ENCODE measurements at places on chromosomes 3 and 15. TPM values are rescaled to one million over a fixed set of nuclear protein-coding genes. Genes with fewer than 3 reads are reported as not detected.

Gene C2CD4B
- 1.3 TPM for total RNA-seq

Gene SERINC4
- total RNA-seq, result not detected

Gene ZNF860
- total RNA-seq, result 0.39 TPM

Gene LDHAL6B
- total RNA-seq, result not detected

Gene SLC6A11
- total RNA-seq, result 0.09 TPM

Gene GP9
- total RNA-seq, result not detected

DNA sequence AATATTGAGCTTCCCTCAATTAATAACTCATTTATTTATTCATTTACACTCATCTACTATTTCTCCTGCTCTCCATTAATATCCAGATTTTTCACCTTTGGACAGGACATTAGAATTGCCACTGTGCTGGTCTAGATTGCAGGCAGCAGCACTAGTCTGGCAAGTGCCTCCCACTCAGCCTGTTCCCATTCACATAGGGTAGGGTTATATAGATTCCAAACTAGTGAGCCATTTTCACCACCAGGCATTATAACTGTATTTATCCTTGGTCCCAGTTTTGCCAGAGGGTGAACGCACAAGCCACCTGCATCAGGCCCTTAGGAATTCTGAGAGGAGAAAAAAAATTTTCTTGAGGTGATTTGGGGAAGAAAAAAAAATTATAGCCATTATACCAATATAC, 44.5 kb downstream of the ANAPC13 start:
- H3K27me3 ChIP-seq, result no peaks in the 10 kb centered on the region
- no peaks in the 10 kb centered on the region for H3K36me3 ChIP-seq
- H3K4me1 ChIP-seq, result peaks cover 10% of the 10 kb centered on the region
- H3K27ac ChIP-seq, result no peak overlapping the region

GRCh38 chr3:8113626-8114025, 388.0 kb upstream of the LMCD1 start:
- H3K36me3 ChIP-seq, result no peaks in the 10 kb centered on the region
- no peak overlapping the region for H3K4me3 ChIP-seq
- H3K27me3 ChIP-seq, result no peaks in the 10 kb centered on the region
- no peak overlapping the region for H3K27ac ChIP-seq
- DNase-seq, result no peak

DNA sequence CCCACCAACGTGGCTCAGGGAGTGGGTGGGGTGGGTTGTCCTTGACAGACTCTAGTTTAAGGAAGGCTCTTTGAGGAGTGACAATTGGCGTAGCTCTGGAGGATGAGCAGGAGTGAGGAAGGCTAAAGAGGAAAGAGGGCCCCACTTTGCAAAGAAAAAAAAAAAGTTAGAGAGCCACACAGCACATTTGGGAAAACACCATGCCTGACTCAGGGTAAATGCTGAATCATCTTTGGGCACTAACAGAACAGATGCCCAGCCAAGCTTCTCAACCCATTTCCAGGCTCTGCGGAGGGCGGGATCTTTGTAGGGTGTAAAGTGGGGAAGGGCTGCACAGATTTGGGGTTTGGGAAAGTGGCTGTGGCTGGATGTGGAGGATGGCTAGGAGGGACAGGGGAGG, 179.1 kb upstream of the RGMA start:
- H3K27ac ChIP-seq, result no peak overlapping the region
- no peaks in the 10 kb centered on the region for H3K4me1 ChIP-seq
- no peaks in the 10 kb centered on the region for H3K27me3 ChIP-seq
- no peak for DNase-seq
- H3K36me3 ChIP-seq, result no peaks in the 10 kb centered on the region

- no peak overlapping the region for H3K27ac ChIP-seq
- H3K4me3 ChIP-seq, result no peak overlapping the region
- no peaks in the 10 kb centered on the region for H3K4me1 ChIP-seq
- H3K27me3 ChIP-seq, result no peaks in the 10 kb centered on the region
- H3K36me3 ChIP-seq, result no peaks in the 10 kb centered on the region
- no peak for DNase-seq
Measured at GRCh38 chr3:184908859-184909258, 96.9 kb downstream of the VPS8 start.

DNA sequence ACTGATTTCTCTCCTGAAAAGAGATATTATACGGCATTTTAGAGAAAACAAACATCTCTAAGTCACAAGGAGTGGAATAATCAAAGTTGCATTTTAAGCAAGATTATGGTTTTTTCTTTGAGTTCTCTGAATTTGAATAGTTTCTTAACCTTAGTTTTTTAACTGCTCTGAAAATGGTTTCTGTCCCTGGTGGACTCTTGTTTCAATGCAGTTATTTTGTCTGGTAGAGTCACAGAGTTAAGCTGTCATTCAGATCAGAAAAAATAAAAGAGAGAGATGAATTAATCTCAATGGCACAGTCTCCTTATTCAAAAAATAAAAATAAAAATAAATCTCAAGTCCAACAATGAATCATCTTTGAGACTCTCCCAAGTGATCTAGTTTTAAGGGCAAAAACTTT, 19.0 kb downstream of the AGTR1 start:
- H3K27me3 ChIP-seq, result no peaks in the 10 kb centered on the region
- DNase-seq, result no peak
- H3K4me1 ChIP-seq, result no peaks in the 10 kb centered on the region
- H3K36me3 ChIP-seq, result no peaks in the 10 kb centered on the region
- no peak overlapping the region for H3K27ac ChIP-seq
- no peak overlapping the region for H3K4me3 ChIP-seq

GRCh38 chr15:25515633-25516032, 76.8 kb upstream of the UBE3A start:
- H3K27me3 ChIP-seq, result no peaks in the 10 kb centered on the region
- DNase-seq, result no peak
- H3K27ac ChIP-seq, result no peak overlapping the region
- no peak overlapping the region for H3K4me3 ChIP-seq
- H3K4me1 ChIP-seq, result no peaks in the 10 kb centered on the region
- no peaks in the 10 kb centered on the region for H3K36me3 ChIP-seq

DNA sequence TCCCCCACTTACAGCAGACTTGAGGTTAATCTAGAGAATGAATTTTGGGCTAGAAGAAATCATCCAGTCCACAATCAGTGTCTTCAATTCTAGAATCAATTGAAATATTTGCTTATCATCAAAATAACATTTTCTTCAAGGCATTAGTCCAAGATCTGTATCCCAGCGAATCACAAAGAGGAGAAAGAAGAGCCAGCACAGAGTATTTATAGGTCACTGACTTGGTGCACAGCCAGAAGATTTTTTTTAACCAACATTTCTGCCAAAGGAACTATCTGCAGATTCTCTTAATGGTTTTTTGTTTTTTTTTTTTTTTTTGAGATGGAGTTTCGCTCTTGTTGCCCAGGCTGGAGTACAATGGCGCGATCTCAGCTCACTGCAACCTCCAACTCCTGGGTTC, 178.2 kb downstream of the TNIK start:
- no peak overlapping the region for H3K27ac ChIP-seq
- H3K4me3 ChIP-seq, result no peak overlapping the region
- no peak for DNase-seq
- H3K27me3 ChIP-seq, result no peaks in the 10 kb centered on the region
- H3K4me1 ChIP-seq, result no peaks in the 10 kb centered on the region
- H3K36me3 ChIP-seq, result no peaks in the 10 kb centered on the region

DNA sequence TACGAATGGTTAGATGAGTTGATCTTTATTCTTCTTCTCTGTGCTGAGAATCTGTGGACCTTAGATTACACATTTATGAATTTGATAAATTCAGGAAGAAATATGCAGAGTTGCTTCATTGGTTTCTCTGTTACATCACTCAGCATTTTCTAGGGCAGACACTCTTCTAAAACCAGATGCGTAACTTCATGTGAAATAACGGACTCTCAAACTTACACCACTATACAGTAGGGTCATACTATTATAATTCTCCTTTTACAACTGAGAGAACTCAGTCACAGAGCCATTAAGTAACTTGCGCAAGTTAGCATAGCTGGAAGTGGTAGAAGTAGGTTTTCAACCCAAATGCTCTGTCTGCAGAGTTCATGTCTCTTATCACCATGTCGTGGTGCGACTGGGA, 5.7 kb downstream of the TMEM207 start:
- H3K4me1 ChIP-seq, result no peaks in the 10 kb centered on the region
- H3K4me3 ChIP-seq, result no peak overlapping the region
- H3K27me3 ChIP-seq, result no peaks in the 10 kb centered on the region
- no peak overlapping the region for H3K27ac ChIP-seq
- no peaks in the 10 kb centered on the region for H3K36me3 ChIP-seq
- no peak for DNase-seq

- no peak for DNase-seq
- no peaks in the 10 kb centered on the region for H3K4me1 ChIP-seq
- no peaks in the 10 kb centered on the region for H3K27me3 ChIP-seq
- H3K4me3 ChIP-seq, result no peak overlapping the region
- no peaks in the 10 kb centered on the region for H3K36me3 ChIP-seq
- no peak overlapping the region for H3K27ac ChIP-seq
Measured at GRCh38 chr15:39191871-39192291, 389.0 kb upstream of the THBS1 start.

- no peak overlapping the region for H3K4me3 ChIP-seq
- H3K27ac ChIP-seq, result no peak overlapping the region
- H3K27me3 ChIP-seq, result no peaks in the 10 kb centered on the region
- no peaks in the 10 kb centered on the region for H3K4me1 ChIP-seq
- H3K36me3 ChIP-seq, result no peaks in the 10 kb centered on the region
Measured at GRCh38 chr15:35450492-35450891, 95.5 kb downstream of the DPH6 start.

DNA sequence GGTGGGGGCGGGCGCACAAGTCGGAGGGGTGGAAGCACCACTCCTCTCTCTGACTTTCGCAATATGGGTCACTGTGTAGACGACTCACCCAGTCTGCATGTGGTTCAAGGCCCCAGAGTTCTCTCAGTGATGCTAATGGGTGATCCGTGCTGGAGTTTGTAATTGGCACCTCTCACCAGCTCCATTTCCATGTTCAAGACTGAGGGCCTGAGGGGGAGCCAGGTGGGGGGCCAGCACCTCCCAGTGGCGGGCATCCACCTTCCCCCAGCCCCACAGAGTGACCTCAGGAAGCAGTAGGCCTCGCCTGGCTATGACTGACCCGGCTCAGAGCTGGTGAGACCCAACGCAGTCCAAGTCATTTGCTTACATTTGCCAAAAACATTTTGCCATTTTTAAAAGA, 230.0 kb upstream of the ST8SIA2 start:
- H3K4me1 ChIP-seq, result peaks cover 7% of the 10 kb centered on the region
- H3K27me3 ChIP-seq, result no peaks in the 10 kb centered on the region
- no peak overlapping the region for H3K27ac ChIP-seq
- H3K4me3 ChIP-seq, result no peak overlapping the region

- H3K36me3 ChIP-seq, result no peaks in the 10 kb centered on the region
- no peaks in the 10 kb centered on the region for H3K27me3 ChIP-seq
- no peaks in the 10 kb centered on the region for H3K4me1 ChIP-seq
- no peak for DNase-seq
Measured at GRCh38 chr15:28861031-28861534, 12.6 kb upstream of the GOLGA6L7 start.

DNA sequence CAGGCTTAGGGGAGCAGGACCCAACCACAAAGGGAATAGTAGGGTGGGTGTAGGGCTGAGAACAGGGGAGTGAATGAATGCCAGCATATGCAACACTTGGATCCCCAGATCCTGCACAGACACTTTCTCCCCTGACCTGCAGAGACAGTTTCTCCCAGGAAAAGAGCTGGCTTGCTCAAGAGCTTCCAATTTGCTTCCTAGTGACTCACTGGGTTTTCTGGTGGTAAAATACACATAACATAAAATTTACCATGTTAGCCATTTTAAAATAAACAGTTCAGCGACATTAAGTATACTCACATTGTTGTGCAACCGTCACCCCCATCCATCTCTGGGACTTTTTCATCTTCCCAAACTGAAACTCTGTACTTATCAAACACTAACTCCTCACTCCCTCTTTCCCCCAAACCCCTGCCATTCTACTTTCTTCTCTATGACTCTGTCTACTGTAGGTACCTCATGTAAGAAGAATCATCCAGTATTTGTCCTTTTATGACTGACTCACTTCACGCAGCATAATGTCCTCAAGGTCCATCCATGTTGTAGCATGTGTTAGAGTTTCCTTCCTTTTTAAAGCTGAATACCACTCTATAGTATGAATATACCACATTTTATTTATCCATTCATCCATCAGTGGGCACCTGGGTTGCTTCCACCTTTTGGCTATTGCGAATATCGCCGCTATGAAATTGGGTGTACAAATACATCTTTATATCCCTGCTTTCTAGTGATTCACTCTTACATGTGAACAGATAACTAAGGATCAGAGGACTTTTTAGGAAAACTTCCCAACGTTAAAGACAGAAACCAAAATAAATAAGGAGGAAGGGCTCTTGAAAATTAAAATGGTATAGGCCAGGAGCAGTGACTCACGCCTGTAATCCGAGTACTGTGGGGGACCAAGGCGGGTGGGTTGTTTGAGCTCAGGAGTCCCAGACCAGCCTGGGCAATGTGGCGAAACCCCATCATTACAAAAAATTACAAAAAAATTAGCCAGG, 95.6 kb upstream of the TJP1 start:
- DNase-seq, result no peak
- no peak overlapping the region for H3K27ac ChIP-seq
- no peaks in the 10 kb centered on the region for H3K36me3 ChIP-seq
- H3K4me3 ChIP-seq, result no peak overlapping the region
- H3K4me1 ChIP-seq, result no peaks in the 10 kb centered on the region

- H3K4me3 ChIP-seq, result peak overlapping the region; percentile 36
- DNase-seq, result peak; percentile 40
- H3K4me1 ChIP-seq, result no peaks in the 10 kb centered on the region
- H3K27me3 ChIP-seq, result no peaks in the 10 kb centered on the region
Measured at GRCh38 chr3:188037195-188037718, 116.7 kb upstream of the LPP start.

GRCh38 chr3:45646051-45646585, 43.1 kb upstream of the SACM1L start:
- peaks cover 58% of the 10 kb centered on the region for H3K4me1 ChIP-seq
- H3K27ac ChIP-seq, result peak overlapping the region; percentile 60
- DNase-seq, result peak; percentile 68
- no peaks in the 10 kb centered on the region for H3K27me3 ChIP-seq
- no peaks in the 10 kb centered on the region for H3K36me3 ChIP-seq
- H3K4me3 ChIP-seq, result no peak overlapping the region

- H3K27me3 ChIP-seq, result no peaks in the 10 kb centered on the region
- H3K4me1 ChIP-seq, result no peaks in the 10 kb centered on the region
- no peak overlapping the region for H3K4me3 ChIP-seq
- no peak overlapping the region for H3K27ac ChIP-seq
- no peaks in the 10 kb centered on the region for H3K36me3 ChIP-seq
Measured at GRCh38 chr3:150681057-150681456, 22.7 kb downstream of the ERICH6 start.

DNA sequence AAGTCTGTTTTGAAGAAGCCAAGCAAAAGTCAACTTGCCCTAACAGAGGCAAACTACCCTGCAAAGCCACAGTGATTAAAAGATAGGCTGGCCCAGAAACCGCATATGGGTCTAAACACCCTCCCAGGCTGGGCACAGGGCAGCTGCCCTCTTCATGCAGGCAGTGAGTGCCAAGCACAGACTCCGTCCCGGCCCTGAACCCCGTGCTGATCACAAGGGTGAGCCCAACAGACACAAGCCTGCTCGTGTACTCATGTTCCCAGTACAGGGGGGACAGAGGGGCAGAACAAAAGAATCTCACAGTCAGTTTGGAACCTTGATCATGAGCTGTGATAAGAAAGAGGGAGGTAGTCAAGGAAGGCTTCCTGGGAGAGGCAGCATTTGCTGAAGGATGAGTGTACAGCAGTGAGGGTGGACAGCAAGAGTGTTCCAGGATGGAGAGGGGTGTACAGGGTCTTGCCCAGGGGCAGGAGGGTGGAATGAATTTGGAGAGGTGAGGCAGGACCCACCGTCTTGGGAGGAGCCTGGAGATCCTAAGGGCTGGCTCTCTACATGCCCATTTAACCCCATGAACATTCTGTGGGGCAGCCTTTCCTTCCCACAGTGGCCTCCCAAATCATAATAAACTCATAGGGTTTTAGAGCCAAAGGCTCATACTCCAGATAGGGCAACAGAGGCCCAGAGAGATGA, 43.2 kb upstream of the PRR23E start:
- no peak overlapping the region for H3K4me3 ChIP-seq
- H3K27me3 ChIP-seq, result no peaks in the 10 kb centered on the region
- no peaks in the 10 kb centered on the region for H3K36me3 ChIP-seq
- no peak overlapping the region for H3K27ac ChIP-seq
- peak; percentile 31 for DNase-seq

Data from right lobe of liver (tissue), 6 donors.